Erythroblast (primary cell): ENCODE measurements at places on chromosomes 5 and 9.

GRCh38 chr9:105975886-105976645 is 281.7 kb downstream of the TMEM38B start:
- no peak for DNase-seq

GRCh38 chr5:134552301-134552700 is 26.8 kb downstream of the JADE2 start:
- no peak for DNase-seq

GRCh38 chr9:131318231-131319085 is 28.9 kb downstream of the PLPP7 start:
- no peak for DNase-seq

GRCh38 chr5:139955053-139955605 is 88.0 kb downstream of the NRG2 start:
- DNase-seq = no peak

- DNase-seq = no peak
These were observed 56.1 kb downstream of the CFAP90 start for GRCh38 chr5:7794823-7795222.

DNA sequence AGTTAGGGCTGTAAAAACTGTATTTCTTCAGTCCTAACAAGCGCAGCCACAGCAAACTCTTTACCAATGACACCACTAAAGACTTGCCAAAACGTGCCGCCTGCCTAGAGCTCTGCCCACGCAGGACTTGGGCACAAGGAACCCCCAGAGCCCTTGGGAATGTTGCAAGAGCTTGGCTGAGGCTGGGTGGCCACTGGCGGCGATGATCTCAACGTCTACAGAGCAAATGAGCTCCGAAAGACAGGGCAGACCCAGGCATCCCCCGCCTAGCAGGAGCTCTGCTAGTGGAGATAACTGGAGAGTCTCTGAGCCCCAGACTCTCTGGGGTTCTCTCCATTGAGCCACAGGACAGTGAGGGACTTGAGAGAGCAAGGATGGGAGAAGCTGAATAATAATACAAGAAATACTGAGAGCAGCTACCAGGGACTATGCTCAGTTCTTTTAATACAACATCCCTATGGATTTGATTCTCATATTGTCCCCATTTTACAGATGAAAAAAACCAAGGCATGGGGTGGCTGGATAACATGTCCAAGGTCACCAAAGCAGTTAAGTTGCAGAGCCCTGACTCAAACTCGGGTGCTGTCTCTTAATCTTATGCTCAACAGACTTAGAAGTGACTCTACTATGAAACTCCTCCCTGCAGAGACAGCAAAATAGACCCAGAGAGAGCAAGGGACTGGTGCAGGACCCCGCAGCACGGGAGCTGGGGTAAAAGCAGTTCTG is 32.5 kb downstream of the SHB start:
- peak; percentile 56 for DNase-seq

DNA sequence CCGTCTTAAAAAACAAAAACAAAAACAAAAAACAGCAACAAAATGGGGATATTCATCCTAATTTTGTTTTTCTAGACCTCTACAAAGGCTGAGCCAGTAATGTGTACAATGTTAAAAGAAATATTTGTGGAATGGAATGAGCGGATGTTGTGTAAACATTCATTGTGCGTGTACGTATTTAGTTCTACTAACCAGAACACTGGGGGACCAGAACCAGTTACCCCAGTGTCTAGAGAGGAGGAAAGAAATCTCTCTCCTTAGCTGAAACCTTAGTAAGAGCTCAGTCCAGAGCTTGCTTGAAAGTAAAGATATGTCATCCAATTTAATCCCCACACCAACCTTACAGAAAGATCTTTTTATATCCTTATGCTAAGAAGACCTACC is 106.7 kb upstream of the CPEB4 start:
- no peak for DNase-seq

- no peak for DNase-seq
These were observed 15.4 kb downstream of the IARS1 start for GRCh38 chr9:92278110-92278509.
